ENCODE measurements at places on chromosomes 3 and 15.

- DNase-seq = no peak
Measured at GRCh38 chr3:136562026-136562425, 190.2 kb downstream of the STAG1 start.

DNA sequence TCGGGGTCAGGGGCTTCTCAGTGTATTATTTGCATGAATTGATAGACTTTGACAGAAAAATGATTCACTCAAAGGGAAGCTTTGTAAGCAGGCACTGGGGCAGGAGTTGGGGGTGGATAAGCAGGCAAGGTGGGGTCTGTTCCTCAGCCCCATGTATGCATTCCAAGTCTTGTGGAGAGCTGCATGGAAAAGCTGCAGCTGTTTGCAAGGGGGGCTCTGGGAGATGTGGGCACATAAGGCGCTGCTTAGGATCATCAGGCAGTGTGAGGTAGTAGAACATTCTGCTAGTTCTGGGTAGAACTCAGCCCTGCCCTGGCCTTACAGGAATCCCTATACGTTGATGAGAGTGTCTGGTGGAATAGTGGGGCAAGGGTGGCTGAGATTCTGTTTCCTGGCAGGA lies 154.2 kb upstream of the LRIG1 start:
- DNase-seq = no peak

GRCh38 chr15:88699861-88700260 lies 61.0 kb downstream of the ISG20 start:
- no peak for DNase-seq

DNA sequence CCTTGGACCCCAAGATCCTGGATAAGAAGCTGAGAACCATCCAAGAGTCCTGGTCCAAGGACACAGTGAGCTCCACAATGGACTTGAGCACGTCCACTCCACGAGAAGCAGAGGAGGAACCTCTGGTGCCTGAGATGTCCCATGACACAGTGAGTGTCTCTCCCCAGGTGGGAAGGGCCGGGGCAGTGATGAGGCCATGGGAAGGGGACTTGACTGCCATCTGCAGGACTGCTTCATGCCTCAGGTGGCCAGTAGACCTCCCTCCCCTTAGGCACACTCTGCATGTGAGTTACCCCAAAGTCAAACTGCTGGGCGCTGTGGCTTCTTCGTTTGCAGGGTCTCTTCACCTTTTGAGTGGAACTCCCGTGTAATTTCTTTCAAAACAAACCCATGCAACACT lies 59.7 kb downstream of the CCDC33 start:
- DNase-seq = no peak

DNA sequence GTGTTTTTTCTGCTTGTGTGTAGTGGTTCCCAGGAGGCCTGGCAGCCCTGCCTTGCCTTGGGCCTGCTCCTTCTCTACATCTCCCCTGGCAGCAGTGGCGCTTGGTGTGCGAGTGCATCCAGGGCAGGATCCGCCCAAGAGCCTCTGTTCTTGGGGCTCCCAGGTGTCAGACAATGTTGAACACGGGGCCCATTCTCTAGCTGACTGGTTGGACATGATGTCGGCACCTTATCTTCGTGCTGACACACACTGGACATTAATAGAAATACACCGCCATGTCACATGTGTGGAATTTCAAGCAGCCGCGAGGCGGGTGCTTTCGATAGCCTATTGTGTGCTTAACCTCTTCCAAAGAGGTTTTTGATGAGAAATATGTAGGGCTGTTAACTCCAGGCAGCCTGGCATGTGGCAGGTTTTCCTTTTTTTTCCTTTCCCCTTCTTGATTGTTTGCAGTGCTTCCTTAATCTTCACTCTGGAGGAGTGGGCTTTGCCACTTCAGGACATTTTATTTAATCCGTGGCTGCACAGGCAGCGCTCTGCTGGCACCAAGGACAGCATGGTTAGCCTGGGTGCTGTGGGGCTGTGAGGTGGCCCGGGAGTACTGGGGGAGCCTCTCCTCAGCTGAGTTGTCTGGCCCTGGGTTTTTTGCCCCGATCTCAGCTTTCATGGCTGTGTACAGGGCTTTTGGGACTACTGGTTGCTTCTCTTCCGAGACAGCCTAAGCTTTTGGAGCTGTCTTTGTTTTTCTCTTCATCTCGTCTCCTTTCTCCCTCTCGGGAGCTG lies 42.5 kb downstream of the CHCHD6 start:
- no peak for DNase-seq

DNA sequence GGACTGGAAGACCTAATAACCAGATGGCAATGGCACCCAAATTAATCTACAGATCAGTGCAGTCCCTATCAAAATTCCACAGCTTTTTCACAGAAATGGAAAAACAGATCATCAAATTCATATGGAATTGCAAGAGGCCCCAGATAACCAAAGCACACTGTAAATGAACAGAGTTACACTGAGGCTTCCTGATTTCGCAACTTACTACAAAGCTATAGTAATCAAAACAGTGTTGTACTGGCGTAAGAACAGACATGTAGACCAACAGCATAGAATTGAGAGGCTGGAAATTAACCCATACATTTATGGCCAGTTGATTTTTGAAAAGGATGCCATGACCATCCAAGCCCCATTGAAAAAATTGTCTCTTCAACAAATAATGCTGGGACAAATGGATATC lies 16.2 kb downstream of the XPC start:
- DNase-seq = no peak

DNA sequence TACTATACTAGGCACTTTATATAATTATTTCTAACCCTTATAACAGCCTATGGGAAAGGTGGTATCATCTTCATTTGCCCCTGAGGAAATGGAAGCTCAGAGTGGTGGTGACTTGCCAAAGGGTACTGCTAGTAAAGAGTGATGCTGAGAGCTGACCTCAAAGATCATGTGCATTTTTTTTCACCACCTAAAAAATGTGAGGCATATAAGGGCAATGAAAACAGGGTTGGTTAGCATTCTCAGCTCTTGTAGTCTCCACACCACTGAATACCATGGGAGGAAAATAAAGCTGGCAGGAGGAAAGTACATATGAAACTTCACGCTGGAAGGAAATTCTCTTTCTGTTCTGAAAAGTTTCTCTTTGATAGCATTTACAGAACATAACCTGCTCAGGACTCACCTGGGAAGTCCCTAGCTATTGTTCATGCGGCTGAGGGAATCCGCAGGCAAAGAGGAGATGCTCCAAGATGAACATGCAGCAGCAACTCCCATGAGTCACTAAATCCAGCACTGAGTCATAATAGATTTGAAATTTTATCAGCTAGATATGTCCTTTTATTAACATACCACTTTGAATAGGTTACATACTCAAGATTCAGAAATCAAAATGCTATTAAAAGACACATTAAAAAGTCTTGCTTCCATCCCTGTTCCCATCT lies 17.3 kb downstream of the FAIM start:
- no peak for DNase-seq

DNA sequence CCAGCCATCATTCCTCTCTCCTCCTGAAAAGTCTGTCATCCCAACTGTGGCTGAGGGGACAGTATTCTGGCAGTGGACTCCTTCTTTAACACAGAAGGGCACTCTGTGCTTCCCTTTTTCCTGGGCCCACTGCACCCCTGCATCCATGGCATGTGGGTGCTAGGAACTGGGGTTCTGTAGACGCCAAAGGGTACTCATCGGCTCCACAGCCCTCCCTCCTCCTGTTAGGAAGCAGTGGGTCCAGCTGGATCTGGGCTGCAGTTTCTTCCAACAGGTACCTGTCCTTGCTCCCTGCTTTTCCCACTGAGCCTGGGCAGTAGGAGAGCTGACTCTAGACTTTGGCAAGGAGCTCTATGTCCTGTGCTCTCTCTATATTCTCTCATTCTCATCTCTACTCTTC lies 6.4 kb upstream of the MANF start:
- DNase-seq = no peak

GRCh38 chr3:147415286-147415685 lies 6.1 kb downstream of the ZIC1 start:
- no peak for DNase-seq

GRCh38 chr15:90962021-90962420 lies 7.3 kb downstream of the RCCD1 start:
- DNase-seq = no peak

- no peak for DNase-seq
Measured at GRCh38 chr3:15623535-15624440, 22.2 kb downstream of the BTD start.

Measured in activated T-cell treated with anti-CD3 and anti-CD28 coated beads for 4 hours (primary cell).